ENCODE measurements at places on chromosomes 5 and 9.
A peak's percentile ranks its signal among the peaks of the same experiment; 100 is the strongest.

- peak; percentile 10 for DNase-seq
These were observed 21.1 kb upstream of the LVRN start for GRCh38 chr5:115941051-115941675.

GRCh38 chr9:87441251-87441650 is 56.4 kb upstream of the DAPK1 start:
- no peak for DNase-seq

GRCh38 chr5:99900302-99900852 is 634.8 kb upstream of the FAM174A start:
- DNase-seq, result no peak

DNA sequence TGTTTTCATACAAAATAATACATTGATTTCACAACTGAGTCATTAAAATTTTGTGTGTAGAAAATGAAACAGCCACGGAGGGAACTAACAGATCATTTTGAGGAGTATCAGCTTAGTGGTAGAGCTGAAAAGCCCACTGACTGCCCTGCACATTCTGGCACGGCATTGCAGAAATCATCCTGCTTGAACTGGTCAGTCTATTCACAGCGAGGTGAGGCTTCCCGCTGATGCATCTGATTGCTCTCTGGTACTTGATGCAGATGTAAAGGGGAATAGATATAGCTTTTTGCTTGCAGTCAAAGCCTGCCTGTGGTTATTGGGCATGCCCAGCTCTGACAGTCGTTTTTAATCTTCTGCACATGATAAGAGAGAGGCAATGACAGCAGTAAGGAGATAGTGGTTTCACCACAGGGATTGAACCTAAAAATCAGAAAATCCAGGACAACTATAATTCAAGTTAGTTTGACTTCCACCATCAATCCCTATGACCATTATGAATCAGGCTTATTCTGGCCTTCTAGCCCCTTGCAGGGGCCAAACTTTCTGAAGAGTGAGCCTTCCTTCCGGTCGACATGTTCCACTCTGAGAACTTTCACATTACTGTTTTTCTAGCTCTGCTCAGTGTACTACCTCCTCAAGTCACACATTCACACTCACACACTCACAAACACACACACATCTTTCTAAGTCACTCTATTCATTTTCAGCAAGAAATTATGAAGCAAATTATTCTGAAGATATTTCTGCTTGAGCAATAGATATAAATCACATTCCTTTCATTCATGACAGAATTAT is 782.8 kb upstream of the NUDT12 start:
- no peak for DNase-seq

DNA sequence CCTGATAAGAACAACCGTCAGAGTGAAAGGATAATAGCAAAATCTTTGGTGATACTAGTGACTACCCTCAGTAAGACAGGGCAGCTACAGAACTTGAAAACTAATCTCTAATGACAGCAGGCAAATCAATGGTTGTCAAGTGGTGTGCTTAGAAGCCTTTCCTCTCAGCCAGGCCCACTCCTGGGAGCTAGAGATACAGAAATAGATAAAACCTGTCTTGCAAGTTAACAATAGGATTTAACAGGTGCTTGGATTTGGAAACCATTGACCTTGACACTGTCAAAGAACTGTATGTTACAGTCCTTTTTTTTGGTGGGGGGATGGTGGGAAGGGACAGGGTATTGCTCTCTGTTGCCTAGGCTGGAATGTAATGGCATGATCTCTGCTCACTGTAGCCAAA is 118.6 kb downstream of the BASP1 start:
- DNase-seq, result no peak

DNA sequence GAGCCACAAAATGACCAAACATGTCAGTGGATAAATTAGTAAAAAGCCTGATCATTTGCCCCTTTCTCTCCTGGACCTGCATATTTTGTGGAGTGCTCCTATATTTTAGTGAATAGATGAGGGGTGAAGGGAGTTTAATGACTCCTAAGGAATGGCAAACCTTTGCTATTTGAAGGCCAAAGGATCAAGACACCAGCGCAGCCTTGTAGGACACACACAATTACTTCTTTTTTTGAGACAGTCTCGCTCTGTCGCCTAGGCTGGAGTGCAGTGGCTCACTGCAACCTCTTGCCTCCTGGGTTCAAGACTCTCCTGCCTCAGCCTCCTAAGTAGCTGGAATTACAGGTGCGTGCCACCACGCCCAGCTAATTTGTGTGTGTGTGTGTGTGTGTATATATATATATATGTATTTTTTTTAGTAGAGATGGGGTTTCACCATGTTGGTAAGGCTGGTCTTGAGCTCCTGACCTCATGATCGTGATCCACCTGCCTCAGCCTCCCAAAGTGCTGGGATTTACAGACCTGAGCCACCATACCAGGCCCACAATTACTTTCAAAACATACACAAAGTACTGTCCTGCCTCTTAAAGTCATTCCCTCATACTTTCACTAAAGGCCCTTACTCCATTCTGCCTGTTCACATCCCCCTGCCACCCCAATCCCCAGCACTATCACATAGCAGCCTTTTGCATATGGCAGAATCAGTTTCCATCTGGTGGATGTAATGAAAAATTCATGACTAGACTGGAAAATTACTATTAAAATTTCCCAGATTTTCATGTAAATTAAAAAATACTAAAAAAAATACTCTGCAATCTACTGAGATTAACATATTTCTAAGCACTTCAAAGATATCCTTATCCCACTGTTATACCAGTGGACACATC is 60.4 kb downstream of the CSNK1A1 start:
- DNase-seq, result no peak

DNA sequence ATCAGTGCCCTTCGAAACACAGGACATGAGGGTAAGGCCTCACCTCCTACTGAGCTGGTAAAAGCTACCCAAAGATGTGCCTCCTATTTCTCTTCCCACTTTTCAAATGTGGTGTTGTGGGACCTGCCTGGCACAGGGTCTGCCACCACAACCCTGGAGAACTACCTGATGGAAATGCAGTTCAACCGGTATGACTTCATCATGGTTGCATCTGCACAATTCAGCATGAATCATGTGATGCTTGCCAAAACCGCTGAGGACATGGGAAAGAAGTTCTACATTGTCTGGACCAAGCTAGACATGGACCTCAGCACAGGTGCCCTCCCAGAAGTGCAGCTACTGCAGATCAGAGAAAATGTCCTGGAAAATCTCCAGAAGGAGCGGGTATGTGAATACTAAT is 1.9 kb downstream of the IRGM start:
- no peak for DNase-seq

DNA sequence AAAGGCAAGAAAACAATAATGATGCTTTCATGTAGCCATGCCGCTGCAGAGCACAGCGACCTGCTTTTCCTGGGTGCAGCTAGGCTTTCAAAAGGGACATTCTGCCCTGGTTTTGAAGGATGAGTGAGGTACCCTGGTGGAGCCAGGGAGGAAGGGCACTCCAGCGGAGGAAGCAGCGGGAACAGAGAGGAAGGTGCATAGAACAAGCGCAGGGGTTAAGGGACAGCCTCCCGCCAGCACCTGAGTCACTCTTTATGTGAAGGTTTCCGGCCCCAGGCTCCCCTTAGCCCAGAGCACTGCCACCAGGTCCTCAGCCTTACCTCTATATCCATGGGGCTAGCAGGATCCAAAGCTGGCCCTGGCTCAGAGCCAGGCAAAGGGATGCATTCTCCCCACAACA is 221.1 kb downstream of the CDK5RAP2 start:
- no peak for DNase-seq

- no peak for DNase-seq
These were observed 27.2 kb downstream of the PRRC2B start for GRCh38 chr9:131420980-131421624.

DNA sequence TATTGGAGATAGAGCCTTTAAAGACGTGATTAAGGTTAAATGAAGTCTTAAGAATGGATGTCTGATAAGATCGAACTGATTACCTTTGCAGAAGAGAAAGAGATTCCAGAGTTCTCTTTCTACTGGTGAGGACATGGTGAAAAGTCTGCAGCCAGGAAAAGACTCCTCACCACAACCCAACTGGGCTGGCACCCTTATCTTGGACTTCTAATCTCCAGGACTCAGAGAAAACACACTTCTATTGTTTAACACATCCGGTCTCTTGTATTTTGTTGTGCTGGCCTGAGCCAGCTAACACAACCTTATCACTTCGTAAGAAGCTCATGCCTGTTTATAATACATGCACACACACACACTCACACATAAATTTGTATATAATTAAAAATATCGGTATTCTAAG is 489.1 kb downstream of the PRDM9 start:
- no peak for DNase-seq

DNA sequence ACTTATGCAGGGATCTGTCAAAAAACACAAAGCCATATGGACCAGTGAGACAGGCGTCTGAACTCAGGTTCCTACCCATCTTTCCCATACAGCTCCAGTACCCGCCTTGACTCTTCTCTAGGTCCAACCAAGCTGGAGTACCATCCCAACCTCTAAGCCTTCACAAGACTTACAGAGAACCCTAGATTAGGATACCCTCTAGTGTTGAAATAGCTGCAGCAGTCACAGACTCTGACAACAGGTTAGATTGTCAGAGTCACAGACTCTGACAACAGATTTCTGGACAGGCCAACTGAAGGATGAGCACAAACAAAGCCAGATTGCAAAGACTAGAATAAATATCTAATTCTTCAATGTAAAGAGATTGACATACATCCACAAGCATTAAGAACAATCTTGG is 266.1 kb downstream of the GRIA1 start:
- peak; percentile 6 for DNase-seq

- peak; percentile 30 for DNase-seq
These were observed 31.3 kb downstream of the CPEB4 start for GRCh38 chr5:173919443-173919842.

- DNase-seq, result no peak
These were observed 59.7 kb downstream of the ERBIN start for GRCh38 chr5:65986050-65986451.

DNA sequence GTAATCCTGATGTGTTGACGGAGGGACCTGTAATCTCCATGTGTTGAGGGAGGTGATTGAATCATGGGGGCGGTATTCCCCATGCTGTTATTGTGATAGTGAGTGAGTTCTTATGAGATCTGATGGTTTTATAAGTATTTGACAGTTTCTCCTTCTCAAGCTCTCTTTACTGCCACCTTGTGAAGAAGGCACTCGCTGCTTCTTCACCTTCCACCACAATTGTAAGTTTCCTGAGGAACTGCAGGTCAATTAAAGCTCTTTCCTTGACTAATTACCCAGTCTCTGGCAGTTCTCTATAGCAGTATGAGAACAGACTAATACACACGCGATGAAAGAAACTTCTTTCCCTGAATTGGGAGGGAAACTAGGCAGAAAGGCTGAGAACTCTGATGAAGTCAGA is 141.1 kb upstream of the RAD23B start:
- DNase-seq, result peak; percentile 11

- peak; percentile 24 for DNase-seq
These were observed 474.9 kb upstream of the CDH10 start for GRCh38 chr5:25119650-25120049.

- DNase-seq, result no peak
These were observed 1030.2 kb downstream of the EFNA5 start for GRCh38 chr5:106640511-106640910.

GRCh38 chr5:95812074-95812471 is 10.5 kb downstream of the GLRX start:
- DNase-seq, result no peak

- DNase-seq, result peak; percentile 18
These were observed at the start of gene ZFP2 for GRCh38 chr5:178895615-178896571. ZFP2 (plus strand) TSS chr5:178895913; CDS start chr5:178931314, 35,401 bp downstream.

DNA sequence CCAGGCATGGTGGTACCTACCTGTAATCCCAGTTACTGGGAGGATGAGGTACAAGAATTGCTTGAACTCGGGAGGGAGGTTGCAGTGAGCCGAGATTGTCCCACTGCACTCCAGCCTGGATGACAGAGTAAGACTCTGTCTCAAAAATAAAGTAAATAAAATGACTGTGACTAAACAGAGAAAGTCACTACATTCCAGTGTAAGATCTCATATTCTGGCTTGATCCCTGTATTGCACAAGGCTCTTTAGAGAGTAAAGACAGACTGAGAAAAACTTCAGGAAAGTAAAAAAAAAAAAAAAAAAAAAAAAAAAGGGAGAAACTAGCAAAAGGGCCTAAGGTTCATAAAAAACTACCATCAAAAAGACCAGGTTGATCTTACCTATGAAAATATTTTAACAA is 106.6 kb upstream of the PJA2 start:
- no peak for DNase-seq

DNA sequence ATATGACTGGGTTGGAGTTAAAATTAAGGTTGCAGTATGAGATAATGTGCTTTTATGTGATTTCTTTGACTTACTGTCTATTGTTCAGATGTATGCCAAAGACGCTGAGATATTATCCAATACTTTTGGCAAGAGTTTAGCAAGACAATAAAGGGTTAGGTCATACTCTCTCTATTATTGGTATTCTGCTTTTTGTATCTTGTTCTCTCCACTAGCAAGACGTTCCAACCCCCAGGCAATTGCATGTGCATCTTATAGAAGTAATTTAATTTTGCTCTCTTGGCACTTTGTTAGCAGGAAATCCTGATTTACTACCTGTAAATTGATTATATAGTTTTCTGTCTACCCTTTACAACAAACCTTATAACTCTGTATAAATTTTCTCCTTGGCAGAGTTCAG is 1093.6 kb downstream of the CDH9 start:
- DNase-seq, result no peak

All from A549 (cell line).